ENCODE measurements at places on chromosomes 13 and 19.

DNA sequence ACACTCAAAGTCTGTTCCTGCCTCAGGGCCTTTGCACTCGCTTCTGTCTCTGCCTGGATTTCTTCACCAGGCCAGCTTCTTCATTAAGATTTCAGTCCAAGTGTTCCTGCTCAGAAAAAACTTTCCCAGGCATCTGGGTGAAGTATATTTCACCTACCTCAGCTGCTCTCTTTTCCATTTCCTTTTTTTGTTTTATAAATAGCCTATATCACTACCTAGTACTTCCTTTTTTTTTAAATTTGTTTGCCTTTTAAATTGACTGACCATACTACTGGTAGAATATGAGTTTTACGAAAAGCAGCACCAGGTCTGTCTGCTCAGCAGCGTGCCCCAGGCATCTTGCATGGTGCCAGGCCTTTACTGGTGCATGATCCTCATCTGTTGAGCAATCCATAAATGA, 1064.4 kb downstream of the UQCRFS1 start:
- no peak for DNase-seq

GRCh38 chr19:46090444-46090843, 34.0 kb downstream of the IGFL3 start:
- no peak for DNase-seq

DNA sequence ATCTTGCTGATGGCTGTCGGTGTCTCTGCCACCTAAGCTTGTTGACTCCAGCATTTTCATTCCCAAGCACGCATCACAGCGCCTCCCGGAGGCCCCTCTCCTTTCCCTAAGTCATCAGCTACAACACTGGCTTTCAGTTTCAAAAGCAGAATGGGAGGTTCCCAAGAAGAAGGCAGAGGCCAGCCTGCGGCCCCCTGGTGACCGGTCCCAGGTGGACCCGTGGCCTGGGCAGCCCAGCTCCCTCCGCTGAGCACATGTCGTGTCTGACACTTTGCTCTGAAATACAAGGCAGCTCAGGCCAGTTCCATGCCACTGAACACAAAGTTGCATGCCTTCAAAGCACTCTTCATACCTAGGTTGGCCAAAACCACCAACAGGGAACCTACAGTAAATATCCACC, 8.5 kb downstream of the MLLT1 start:
- no peak for DNase-seq

DNA sequence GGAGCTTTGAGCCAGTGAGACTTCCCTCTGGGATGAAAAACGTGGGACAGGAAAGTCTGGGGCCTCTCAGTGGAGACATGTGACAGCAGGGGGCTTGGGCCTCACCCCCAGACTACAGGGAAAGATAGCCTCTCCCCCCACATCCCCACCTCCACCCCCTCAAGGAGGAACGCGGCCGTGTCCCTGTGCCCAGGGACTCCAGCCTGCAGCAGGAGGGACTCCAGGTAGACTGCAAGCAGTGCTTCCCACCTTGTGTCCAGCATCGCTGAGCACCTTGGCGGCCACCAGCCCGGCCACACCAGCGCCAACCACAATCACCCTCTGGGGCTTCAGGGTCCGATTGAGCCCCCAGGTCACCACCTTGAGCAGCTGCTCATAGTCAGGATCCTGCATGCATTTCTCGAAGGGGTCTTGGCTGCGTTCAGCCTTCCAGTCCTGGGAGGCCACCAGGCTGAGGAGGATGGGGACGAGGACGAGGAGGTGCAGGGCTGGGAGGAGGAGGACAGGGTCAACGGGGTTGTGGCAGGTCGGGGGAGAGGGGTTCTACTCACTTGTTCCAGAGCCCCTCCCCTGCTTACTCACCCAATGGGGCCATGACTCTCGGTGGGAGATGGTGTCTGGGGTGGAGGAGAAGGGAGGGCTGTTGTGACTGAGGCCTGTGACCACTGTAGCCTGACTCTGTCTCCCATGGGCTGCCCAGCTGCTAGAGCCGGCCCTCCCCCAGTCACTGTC, 955 bp downstream of the IL4I1 start:
- DNase-seq, result no peak

GRCh38 chr13:99041337-99041736, 63.5 kb upstream of the DOCK9 start:
- DNase-seq, result no peak

- no peak for DNase-seq
These were observed 8.0 kb downstream of the RASA3 start for GRCh38 chr13:114124431-114124830.

GRCh38 chr19:5478241-5478924, 23.2 kb downstream of the ZNRF4 start:
- no peak for DNase-seq

- no peak for DNase-seq
These were observed 9.7 kb downstream of the SIGLEC8 start for GRCh38 chr19:51448411-51449016.

DNA sequence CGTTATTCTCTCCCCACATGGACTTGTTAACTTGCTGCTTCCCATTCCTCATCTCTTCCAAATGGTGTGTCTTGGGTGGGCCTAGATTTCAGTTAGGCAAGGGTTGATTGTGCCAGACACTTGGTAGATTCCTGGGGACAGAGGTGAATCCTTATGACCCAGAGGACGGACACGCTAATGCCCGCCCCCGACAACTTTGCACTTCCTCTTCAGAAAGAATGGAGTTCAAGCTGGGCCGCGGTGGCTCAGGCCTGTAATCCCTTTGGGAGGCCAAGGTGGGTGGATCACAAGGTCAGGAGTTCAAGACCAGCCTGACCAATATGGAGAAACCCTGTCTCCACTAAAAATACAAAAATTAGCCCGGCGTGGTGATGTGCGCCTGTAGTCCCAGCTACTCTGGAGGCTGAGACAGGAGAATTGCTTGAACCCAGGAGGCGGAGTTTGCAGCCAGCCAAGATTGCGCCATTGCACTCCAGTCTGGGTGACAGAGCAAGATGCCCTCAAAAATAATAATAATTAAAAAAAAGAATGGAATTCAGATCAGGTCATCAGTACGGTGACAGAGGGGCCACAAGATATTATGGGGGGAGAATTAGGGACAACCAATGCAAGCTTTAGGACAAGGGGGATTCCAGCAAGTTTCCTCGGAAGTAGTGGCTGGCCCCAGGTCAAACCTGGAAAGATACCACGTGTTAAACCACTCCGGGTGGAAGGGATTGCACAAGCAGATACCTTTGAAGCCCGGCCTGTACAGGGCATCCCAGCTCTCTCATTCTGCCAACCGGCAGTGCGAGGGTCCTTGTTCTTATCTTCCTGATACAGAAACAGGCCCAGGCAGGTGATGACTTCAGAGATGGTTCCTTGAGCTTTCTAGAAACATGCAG, 2.7 kb downstream of the MYO9B start:
- no peak for DNase-seq

DNA sequence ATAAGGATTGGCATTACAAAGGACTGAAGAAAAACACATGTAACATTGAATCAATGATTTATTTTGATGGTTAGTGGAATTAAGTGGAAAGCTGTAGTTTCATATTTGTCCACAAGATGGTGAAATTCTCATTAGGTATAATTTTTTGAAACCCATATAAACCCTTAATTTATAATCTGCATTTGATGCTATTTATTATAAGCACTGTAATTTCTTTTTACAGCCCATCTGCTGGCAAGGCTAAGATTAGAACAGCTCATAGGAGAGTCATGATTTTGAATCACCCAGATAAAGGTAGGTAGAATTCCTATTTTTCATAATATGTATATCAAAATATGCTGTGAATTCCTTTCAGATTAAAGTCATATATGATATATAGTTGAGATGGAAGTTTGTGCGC, 62.2 kb downstream of the DNAJC15 start:
- peak; percentile 18 for DNase-seq

DNA sequence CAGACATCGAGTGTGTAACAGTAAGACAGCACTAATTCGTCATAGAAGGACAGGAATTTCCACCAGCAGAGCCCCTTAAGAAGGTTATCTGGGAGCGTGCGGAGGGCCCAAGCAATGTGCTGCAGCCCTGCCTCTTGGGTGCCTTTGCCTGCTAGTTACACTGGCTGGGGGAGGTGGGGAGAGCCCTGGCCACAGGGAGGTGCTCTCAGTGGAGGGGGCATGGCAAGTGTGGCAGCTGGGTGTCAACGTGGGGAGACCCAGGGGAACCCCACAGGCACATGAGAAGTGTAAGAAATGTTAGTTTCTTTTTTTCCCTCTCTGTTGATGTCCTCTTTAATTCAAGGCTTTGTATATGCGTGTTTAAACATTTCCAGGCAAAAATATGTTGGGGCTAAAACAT, 50.9 kb upstream of the TMTC4 start:
- no peak for DNase-seq
